ENCODE measurements at places on chromosomes 4 and X.

- DNase-seq = peak; percentile 44
Measured at GRCh38 chr4:168509786-168510185, 12.9 kb downstream of the PALLD start.

- DNase-seq = no peak
Measured at GRCh38 chr4:2436301-2436700, 17.5 kb downstream of the CFAP99 start.

DNA sequence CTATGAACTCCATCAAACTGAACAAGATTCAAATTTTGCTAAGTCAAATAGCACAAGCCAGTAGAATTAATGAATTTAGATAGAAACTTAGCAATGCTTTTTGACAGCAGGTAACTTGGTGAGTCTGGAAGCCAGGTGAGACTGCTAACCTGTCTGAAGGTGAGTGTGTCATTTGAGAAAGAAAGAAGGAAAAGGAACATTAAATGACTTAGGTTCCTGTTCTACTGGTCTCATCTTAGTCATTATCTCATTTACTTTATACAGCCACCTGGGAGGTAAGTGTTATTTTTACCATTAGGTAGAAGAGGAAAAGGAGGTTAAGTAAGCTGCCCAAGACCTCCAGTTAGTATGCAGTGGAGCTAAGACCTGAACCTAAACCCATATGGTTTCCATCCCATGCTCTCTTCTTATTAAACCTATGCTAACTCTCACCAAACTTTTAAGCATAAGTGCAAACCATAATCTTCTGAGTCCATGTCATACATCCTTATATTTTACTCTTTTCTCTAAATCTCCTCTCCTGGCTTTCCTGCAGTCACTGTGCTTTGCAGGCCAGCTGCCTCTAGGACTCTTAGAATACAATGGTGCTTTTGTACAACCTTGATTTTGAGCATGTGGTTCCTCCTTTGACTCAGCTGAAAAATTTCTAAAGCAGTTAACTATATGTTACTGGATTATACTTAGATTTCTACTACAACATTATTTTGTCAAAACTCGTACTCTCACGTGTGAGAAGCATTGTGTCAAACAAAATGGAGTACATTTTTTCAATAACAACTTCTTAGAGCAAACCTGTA is 68.5 kb downstream of the ATP10D start:
- no peak for DNase-seq

DNA sequence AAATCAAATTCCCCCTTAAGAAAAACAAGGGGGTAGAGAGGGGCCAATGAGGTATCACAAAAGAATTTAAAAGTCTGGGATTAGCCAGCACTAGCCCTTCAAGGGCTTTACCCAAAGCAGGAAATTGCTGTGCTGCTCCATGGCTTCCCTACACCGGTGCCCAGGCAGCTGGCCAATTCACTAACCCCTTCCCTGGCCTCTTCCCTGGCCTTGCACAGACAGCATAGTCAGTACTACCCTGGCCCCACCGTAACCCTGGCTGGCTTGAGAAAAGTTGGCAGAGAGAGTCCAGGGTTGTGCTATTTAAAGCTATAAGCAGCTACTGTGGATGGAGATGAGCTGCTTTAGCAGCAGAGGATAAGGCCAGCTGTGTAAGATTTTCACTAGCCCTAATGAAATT is 43.1 kb downstream of the ADAMTS3 start:
- DNase-seq = no peak

DNA sequence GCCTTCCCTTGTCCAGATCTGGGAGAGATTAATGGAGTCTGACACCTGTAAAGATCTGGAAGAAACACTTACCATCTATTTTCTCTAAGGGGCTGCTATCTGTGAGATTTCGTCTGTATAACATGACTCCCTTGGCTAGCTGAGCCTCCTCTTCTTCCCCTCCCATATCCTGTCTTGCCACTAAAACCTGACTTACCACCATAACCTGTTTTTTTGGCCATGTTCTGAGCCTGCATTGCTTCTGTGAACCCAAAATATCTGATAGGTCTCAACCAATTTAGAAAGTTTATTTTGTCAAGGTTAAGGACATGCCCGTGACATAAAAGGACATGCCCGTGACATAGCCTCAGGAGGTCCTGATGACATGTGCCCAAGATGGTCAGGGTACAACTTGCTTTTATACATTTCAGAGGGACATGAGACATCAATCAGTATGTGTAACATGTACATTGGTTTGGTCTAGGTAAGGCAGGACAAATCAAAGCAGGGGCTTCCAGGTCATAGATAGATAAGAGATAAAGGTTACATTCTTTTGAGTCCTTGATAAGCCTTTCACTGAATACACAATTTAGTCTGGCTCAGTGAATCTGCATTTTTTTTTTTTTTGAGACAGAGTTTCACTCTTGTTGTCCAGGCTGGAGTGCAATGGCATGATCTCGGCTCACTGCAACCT is 11.4 kb downstream of the MGST2 start:
- DNase-seq = peak; percentile 58

DNA sequence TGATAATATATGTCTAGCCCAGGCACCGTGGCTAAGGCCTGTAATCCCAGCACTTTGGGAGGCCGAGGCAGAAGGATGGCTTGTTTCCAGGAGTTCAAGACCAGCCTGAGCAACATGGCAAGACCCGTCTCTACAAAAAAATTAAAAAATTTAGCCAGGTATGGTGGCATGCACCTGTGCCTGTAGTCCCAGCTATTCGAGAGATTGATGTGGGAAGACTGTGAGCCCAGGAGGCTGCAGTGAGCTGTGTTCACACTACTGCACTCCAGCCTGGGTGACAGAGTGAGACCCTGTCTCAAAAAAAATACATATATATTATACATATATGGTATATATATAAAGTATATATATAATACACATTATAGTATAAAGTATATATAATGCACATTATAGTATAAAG is 162.0 kb upstream of the MAB21L2 start:
- DNase-seq = no peak

GRCh38 chrX:121258545-121258944 is 211.1 kb downstream of the GLUD2 start:
- no peak for DNase-seq

- no peak for DNase-seq
Measured at GRCh38 chr4:86152454-86152853, 207.4 kb downstream of the MAPK10 start.

DNA sequence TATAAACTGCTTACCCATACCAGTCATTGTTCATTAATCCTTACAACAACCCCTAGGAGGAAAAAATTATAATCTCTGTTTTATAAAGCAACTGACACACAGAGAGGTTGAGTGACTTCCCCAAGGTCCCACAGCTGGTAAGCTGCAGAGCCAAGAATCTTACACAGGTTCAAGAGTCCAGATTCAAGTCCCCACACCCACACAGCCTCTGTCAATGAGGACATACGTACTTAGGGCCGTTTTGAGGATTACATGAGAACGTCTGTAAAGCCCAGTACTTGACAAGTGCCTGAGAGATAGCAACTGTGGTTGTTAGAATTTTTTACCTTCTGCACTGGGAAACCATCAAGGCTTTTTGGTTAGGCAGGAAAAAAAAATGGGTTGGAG is 556 bp upstream of the SLC25A43 start:
- no peak for DNase-seq

DNA sequence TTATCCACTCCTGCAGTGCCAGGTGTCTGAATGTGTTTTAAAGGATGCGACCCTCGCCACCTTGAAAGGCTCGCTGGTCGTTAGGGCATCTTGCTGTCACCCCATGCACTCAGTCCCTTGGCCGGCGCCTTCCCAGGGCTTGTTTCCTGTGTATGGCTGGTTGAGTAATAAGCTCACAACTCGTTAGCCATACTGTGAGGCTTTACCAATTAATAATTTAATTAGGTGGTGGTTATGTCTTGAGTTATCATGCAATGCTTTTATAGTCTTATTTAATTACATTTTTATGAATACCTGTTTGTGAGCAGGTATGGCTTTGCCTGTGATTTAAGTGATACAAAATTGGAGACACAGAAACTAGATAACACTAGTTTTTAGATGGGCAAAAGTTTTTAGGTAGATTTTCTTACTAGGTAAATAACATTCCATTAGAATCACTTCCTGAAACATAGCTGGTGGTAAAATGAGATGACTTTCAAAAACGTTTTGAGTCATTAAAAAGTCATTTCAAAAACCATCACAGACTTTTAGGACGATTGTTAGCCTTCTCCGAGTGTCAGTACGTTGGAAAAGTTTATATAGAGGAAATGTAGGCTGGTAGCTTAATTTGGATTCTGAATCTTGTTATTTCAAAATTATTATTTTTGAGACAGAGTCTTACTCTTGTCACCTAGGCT is 18.2 kb downstream of the PTTG2 start:
- DNase-seq = peak; percentile 32

DNA sequence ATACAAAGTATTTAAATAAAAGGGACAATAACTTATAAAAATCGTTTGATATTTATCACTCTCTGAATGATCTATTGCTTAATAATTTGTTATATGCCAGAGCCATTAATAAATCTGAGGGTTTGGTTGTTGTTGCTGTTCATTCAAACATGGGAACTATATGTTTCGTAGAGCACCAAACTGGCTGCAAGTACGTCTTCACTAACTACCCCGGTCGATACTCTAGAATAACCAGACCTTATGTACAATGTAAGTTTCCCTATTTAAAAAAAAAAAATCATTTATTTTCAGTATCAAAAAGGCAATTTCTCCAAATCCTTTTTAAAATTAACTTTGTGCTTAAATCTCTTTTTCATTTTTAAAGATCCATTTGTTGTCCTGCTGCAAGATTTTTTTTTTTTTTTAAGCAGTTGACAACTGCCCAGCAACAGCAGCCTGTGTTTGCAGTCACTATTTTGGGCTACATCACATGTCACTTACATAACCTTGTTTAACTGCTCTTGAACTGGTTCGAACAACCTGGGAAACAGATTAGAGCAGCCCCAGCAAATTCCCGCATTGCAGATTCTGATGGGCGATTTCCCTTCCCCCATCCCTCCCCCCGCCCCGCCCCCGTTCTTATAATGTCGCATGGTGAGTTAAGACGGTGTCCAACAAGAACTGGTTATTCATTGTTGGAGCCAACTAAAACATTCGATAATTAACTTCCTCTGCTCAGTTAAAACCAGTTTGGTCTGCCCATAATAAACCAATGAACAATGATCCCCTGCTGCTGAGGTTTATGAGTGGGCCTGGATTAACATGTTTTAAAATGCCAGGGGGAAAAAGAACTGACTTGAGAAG is 238.9 kb downstream of the NR3C2 start:
- DNase-seq = no peak

DNA sequence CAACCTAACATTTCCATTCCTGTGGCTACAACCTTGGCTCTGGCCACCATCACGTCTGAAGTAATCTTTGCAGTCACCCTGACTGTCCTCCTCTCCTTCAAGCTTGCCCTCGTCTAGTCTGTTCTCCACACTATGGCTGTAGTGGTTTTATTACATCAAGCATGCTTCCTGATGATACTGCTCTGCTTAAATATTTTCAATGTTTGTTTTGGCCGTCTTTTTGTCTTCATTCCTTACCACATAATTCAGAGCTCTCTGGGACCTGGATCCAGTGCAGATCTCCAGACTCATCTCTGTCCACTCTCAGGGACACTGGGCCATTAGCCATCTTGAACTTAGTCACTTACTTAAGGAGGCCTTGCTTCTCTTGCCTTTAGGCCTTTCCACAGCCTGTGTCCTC is 27.7 kb upstream of the FREM3 start:
- DNase-seq = no peak

- no peak for DNase-seq
Measured at GRCh38 chr4:8274765-8275547, 5.4 kb downstream of the HTRA3 start.

GRCh38 chr4:178165251-178165950 is 723.2 kb upstream of the AGA start:
- peak; percentile 14 for DNase-seq
